ENCODE measurements at places on chromosomes 2 and 18.

GRCh38 chr18:75897386-75897785 lies 469.9 kb upstream of the SMIM21 start:
- no peak for DNase-seq

- DNase-seq: no peak
Observed at GRCh38 chr2:205511641-205512040, 170.7 kb upstream of the NRP2 start.

DNA sequence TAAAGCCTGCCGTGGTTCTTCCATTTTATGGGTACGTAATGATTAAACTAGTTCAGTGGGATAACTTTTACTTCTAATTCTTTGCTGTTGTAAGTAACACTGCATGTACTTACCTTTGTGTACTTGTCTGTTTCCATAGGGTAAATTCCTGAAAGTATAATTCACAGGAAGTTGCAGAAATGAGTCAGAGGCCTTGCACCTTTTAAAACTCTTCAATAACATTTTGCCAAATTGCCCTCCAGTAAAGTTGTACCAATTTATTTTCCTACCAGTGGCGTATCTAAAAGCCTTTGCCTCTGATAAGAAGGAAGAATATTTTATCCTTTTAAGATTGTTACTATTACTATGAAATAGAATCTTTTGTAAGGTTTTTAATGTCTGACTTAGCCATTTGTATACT lies 65.1 kb downstream of the CAB39 start:
- DNase-seq: no peak

DNA sequence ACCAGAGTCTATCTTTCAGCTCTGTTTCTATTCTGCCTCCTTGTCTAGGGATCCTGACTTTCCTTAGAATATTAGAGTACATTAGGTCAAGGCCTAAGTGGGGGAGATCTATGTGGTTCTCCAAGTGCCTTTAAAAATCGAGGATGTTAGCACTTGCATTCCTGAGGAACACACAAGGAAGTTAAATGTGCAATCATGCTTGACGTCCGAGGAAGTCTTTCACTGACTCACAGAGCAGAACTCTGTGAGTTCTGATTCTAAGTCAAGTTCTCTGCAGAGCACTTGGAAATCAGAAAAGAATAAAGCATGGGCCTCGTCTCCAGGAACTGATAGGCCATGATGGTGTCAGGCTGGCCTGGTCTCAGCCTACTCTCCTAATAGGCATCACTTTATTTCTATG lies 17.2 kb downstream of the FHOD3 start:
- no peak for DNase-seq

GRCh38 chr2:16666449-16666801 lies 791 bp upstream of the CYRIA start:
- DNase-seq: no peak

- no peak for DNase-seq
Observed at GRCh38 chr2:150625303-150625702, 137.8 kb upstream of the RND3 start.

- DNase-seq: no peak
Observed at GRCh38 chr2:86229221-86229620, 30.0 kb downstream of the MRPL35 start.

- peak; percentile 87 for DNase-seq
Observed at GRCh38 chr2:173963817-173964564, 1.2 kb downstream of the SP3 start.

DNA sequence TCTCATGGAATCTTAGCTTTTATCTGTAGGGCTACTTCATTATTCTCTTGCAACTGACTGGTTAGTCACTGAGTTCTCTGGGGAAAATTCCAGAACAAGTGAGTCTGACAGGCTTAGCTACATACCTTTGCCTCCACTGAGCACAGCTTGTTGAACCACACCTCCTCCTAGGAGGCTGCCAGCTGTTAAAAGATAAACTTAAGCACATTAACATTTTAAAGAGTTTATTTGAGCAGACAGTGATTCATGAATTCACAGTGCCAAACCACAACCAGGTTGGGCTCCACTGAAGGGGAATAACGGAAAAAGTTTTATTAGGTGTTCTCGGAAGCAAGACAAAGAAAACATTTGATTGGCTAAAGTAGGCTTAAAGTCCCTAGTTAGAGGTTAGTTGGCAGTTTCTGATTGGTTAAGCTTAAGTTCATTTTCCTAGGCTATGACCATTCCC lies 12.5 kb upstream of the SLC38A11 start:
- DNase-seq: no peak

- no peak for DNase-seq
Observed at GRCh38 chr2:197339496-197340220, 29.1 kb upstream of the ANKRD44 start.

- DNase-seq: no peak
Observed at GRCh38 chr18:5152343-5153020, 44.6 kb downstream of the AKAIN1 start.

GRCh38 chr2:29702276-29702675 lies 219.1 kb downstream of the ALK start:
- DNase-seq: no peak

GRCh38 chr2:58798676-58799208 lies 557.6 kb upstream of the FANCL start:
- no peak for DNase-seq

GRCh38 chr2:97935719-97936161 lies 60.0 kb downstream of the TMEM131 start:
- peak; percentile 33 for DNase-seq

DNA sequence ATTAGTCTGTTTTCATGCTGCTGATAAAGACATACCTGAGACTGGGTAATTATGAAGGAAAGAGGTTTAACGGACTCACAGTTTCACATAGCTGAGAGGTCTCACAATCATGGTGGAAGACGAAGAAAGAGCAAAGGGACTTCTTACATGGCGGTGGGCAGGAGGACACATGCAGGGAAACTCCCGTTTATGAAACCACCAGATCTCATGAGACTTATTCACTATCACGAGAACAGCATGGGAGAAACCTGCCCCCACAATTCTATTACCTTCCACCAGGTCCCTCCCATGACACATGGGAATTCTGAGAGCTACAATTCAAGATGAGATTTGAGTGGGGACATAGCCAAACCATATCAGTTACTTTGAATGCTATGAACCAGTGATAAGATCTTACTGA lies 44.1 kb downstream of the SCTR start:
- no peak for DNase-seq

DNA sequence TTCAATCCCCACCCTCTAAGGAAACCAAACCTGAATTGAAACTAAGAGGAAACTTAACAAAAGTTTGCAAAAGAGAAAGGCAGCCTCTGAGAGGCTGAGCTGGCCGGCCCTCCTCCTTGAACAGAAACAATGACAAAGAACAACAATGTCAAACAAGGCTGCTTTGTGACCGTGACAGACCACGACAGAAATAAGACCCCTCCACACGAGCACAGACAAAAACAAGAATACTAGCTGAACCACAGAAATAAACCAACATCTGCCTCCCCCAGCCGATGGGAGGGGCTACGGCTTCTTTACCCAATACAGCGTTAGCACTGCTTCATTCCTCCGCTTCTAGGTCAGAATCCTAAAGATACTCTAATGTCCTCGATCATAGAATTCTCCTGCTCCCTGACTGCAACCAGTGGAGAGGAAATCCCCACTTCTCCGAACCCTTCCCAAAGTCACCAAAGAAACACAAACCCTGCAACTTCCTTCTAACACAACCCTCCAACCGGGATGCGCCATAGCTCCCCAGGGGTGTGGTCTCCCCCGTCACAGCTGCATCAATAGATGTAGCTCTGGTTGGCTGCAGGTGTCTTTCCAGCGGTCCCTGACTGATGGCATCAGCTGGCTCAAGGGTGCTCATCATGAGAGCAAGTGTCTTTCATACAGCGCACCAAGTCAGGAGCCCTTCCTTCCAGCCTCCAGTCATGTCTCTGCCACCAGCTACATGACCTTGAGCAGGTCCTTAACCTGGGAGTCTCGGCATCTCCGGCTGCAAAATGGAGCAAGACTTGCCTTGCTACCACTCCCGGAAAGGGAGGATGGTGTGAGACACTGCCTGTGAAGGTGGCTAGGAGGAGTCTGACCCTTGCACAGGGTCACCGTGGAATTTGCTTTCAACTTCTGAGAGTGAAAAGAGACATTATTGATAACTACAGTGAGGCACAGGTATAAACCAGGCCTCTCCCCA lies 198.6 kb downstream of the HAUS1 start:
- DNase-seq: no peak
